KG1 (cell line): ENCODE measurements at places on chromosomes 11 and 22.

DNA sequence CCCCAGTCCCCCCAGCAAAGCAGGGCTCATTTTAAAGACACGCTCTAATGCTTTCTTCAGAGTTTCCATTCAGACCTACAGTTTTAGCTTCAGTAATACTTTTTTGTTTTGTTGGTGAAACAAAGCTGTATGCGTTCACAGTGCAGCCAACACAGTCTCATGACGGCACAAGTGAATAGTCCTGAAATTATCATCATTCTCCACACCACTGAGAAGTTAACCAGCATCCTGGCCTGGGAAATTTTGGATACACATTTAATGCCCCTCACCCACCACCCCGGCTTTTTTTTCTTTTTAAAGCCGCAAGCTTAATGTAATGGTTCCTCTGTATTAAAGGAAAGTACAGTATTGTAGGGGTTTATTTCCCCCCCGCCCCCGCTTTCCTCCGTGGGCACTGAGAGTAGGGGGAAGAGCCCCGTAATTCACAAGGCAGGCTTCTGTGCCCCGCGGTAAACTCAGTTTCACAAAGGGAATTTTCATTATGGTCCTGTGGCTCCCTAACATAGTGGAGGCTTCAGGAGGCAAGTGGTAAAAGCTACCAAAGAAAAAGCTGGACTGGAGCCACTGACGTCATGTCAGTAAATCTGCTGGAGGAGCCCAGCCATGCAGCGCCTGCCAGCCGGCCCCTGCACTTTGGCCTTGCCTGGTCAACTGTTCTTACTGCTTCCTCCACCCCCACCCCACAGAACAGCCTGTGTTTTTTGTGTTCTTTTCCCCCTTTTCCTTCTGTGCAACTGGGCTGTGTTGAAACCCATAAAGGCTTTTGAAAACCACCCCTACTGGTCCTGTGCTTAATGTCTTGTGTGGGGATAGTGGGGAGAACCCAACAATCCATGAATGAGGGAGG is 18.2 kb downstream of the TEAD1 start:
- no peak for DNase-seq

DNA sequence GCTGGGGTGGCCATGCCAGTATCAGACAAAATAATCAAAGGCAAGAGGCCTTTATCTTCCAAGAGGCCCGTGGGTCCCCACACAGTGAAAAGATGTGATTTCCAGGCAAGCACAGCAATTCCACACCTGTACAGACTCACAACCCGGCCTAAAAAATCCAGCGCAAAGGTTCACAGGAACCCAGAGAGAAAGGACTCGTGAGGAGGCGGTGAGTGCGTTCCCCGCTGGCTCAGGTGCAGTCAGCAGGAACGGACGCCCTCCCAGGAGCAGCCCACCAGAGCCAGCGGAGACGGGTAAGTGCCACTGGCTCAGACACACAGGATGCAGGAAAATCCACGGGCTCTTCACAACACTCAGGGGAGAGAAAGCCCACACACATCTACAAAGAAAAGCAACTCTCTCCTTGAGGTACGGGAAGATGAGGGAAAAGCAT is 4.4 kb downstream of the TOLLIP start:
- no peak for DNase-seq

- no peak for DNase-seq
Observed at GRCh38 chr11:112811783-112812182, 149.4 kb upstream of the NCAM1 start.

DNA sequence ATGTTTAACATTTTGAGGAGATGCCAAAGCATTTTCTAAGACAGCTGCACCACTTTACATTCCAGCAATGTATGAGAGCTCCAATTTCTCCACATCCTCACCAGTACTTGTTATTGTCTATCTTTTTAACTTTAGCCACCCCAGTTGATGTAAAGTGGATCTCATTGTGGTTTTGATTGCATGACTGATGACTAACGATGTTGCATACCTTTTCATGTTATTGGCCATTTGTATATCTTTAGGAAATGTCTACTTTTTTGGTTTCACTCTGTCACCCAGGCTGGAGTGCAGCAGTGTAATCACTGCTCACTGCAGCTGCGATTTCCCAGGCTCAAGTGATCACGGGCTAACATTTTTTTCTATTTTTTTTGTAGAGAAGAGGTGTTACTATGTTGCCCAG is 8.9 kb downstream of the TTC28 start:
- no peak for DNase-seq

GRCh38 chr22:44424867-44425693 is 73.0 kb downstream of the RTL6 start:
- no peak for DNase-seq

GRCh38 chr11:27795955-27796861 is 96.0 kb upstream of the BDNF start:
- DNase-seq = no peak

- no peak for DNase-seq
Observed at GRCh38 chr11:94593030-94593429, 25.9 kb downstream of the PIWIL4 start.

GRCh38 chr11:34468209-34468841 is 29.6 kb downstream of the CAT start:
- DNase-seq = no peak

DNA sequence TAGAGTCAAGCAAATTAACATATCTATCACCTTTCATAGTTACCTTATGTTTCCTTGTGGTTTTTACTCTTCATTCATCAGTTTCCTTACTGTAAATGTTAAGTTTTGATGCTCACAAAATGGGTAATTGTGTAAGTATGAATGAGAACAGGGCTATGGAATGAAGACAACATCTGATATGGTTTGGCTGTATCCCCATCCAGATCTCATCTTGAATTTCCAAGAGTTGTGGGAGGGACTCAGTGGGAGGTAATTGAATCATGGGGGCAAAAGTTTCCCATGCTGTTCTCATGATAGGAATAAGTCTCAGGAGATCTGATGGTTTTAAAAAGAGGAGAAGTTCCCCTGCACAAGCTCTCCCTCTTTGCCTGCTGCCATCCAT is 107.6 kb downstream of the CCDC34 start:
- no peak for DNase-seq

DNA sequence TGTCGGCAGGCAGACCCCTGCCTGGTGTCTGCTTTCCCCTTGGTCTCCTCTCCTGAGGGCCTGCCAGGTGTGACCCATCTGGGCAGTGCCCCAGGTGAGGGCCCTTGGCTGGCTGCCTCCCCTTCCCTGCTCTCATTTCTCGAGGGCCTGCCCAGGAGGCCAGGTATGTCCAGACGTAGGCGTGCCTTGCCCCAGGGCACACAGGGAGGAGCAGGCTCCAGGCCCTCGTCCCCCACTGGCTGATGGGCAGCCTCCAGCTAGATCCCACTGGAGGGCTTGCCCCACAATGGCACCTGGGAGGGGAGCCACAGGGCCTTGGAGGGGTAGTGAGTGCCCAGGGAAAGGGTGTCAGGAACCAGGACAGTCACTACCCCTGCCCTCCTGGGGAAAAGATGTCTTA is 95.9 kb downstream of the CACNA1I start:
- no peak for DNase-seq
